ENCODE measurements at places on chromosomes 2 and 18. TPM values are rescaled to one million over a fixed set of nuclear protein-coding genes. Genes with fewer than 3 reads are reported as not detected.

DNA sequence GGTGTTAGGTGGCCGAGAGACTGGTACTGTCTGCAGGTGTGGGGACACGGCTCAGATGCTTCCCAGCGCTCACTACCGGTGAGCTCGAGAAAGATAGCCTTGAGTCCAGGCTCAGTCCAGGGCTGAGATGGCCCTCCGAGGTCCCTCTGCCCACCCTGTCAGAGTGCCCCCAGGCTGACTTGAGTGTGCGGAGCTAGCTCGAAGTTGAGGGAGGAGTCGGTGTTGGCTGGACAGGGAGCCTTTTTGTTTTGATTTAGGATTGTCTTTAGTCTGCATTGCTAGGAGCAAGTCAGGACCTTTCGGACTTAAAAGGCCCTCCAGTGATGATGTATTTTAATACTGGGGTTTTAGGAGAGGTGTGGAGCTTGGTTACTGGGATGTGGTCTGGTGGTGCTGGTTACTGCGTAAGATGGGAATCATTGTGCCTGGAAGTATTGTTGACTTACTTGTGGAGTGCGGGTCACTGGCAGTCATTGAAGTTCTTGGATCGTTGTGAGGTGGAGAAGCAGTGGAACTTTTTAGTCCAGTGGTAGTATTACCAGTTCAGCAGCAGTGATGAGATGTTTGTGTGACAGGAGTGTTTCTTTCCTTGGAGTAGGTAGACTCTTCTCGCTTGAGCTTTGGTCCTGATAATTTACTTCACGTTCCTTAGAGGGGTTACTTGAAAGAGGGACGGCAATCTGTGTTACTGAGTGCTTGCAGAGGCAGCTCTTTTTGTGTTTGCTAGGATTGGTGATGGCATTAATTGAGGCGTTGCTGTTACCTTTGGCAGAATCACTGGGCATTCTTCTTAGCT lies 633 bp downstream of the KIAA1328 start:
- peak; percentile 18 for DNase-seq

DNA sequence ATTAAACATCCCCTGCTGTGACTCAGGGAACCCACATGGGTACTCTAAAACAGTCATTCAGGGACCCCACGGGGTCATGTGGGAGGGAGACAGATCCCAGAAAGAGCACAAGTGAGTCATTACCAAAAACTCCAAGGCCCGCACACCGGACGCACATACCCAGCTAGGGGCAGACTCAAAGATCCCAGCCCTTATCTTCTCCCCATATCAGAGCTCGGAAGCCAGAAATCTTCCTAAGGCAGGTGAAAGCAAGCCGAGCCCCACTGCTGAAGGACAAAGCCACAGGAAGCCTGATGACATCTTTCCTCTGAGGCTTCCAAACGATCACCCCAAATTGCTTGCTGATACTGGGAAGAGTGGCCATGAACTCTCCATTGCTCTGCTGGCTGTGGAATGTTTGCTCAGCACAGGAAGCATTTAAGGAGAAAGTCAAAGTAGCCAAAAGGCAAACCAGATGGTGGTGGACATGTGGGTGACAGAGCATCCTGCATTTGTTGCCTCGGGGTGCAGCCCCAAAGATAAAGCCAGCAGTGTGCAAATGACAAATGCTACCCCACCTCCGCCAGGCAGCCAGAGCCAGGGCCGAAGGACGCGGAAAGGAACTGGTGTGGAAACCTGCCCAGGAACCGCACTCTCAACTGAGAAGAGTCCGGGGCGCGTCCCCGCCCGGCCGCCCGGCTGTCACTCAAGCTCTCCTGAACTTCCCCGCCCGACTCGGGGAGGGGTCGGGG lies 784 bp downstream of the ACTR1B start:
- peak; percentile 63 for DNase-seq

GRCh38 chr2:46813020-46813415 lies 102.6 kb downstream of the MCFD2 start:
- DNase-seq: peak; percentile 58

DNA sequence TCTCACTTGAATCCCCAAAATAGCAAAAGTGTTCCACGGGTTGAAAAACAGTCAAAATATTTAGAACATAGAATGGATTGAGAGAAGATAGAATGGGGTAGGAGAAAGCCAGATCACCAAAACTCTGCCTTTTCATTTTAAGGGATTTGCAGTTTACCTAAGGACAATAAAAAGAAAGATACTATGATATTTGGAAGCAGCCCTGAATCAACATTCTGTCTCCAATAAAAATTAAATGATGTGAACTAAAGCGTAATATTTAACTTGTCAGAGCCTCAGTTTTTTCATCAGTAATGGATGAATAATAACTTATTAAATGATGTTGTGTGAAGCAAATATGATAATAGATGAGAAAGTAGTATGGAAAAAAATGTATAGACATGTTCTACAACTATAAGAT lies 100.2 kb upstream of the REG3G start:
- DNase-seq: no peak

DNAJC27 gene
- 10.6 TPM for total RNA-seq

DNA sequence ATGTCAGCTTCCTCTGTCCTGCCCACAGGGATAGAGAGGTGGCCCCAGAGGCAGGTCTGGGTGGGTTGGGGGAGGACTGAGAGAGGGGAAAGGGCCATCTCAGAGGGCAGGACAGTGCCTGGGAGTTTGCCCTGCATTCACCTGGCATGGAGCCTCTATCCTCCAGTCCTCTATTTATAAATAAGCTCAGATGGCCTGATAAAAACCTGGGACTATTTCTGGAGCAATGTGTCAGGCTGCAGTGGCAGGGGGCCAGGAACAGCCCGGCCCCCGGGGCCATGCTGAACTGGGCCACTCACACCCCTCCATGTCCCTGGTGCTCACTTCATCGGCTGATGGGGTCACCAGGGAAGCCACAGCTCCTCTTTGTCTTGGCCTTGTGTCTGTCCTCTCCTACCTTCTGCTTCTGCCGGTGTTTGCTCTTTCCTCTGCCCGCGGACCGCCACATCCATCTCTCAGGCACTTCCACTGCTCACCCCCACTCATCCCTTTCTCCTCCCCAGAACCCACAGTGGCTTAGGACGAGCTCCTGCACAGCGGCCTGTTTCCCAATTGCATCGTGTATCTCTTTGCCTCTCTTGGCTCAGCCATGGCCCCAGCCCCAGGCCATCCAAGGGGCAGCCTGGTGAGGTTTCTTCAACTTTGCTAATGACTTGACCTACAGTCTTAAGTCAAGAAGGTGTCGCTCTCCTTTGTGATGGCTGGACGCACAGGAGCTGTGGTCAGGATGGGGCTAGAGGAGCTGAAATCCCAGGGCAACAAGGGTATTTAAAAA lies 38.8 kb downstream of the SCTR start:
- DNase-seq: no peak

- no peak for DNase-seq
These were observed 328.9 kb upstream of the CHAC2 start for GRCh38 chr2:53438692-53439091.

RGPD3 gene
- total RNA-seq: 0.09 TPM

CFAP65 gene
- total RNA-seq: not detected

- DNase-seq: no peak
These were observed 7.8 kb downstream of the FOSL2 start for GRCh38 chr2:28400419-28400818.

WNT10A gene
- total RNA-seq: 53.2 TPM

- no peak for DNase-seq
These were observed at the start of gene OTOF for GRCh38 chr2:26477911-26478253. Gene OTOF (minus strand): TSS chr2:26478124.

TMEM37 gene
- total RNA-seq: 13.6 TPM

MYCN gene
- 69.1 TPM for total RNA-seq

- no peak for DNase-seq
These were observed 116.9 kb upstream of the FHL2 start for GRCh38 chr2:105515581-105516415.

- DNase-seq: no peak
These were observed 267.0 kb downstream of the ERBB4 start for GRCh38 chr2:212271583-212271982.

- DNase-seq: no peak
These were observed 20.6 kb downstream of the ERMN start for GRCh38 chr2:157304811-157305722.

- no peak for DNase-seq
These were observed 807.0 kb downstream of the SLC4A3 start for GRCh38 chr2:220434385-220434784.

DNA sequence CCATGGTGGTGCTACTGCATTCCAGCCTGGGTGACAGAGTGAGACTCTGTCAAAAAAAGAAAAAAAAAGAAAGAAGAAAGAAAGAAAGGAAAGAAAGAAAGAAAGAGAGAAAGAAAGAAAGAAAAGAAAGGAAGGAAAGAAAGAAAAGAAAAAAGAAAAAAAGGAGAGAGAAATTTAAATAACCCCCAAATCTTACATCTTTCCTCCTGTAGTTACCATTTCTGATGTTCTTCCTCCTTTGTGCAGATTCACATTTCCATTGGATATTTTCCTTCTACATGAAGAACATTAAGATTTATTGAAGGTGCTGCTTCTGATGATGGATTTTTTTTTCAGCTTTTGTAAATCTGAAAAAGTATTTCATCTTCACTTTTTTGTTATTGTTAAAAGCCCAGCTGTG lies 97.4 kb upstream of the TGFA start:
- DNase-seq: no peak

DNA sequence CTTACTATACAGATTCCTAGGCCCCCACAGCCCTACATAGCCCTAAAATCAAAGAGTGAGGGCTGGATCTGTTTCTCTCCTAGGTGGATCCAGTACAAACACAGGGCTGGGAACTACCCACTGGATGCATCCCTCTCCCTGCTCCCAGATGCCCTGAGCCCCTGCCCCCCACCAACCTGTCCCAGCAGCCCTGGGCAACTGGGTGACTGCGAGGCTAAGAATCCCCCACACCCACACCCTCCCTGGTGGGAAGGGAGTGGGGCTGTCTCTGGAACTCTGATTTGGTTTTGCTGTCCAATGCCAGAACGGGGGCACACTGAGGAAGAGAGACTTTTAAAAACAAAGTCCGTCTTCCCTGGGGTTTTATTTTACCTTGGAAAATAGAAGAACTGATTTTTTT lies 113.1 kb downstream of the SMAD7 start:
- no peak for DNase-seq

- no peak for DNase-seq
These were observed 22.2 kb upstream of the ASNSD1 start for GRCh38 chr2:189639007-189639609.

TRIM43 gene
- not detected for total RNA-seq

GRCh38 chr2:75012080-75012479 lies 53.6 kb downstream of the POLE4 start:
- no peak for DNase-seq

GREB1 gene
- 22.9 TPM for total RNA-seq

DNA sequence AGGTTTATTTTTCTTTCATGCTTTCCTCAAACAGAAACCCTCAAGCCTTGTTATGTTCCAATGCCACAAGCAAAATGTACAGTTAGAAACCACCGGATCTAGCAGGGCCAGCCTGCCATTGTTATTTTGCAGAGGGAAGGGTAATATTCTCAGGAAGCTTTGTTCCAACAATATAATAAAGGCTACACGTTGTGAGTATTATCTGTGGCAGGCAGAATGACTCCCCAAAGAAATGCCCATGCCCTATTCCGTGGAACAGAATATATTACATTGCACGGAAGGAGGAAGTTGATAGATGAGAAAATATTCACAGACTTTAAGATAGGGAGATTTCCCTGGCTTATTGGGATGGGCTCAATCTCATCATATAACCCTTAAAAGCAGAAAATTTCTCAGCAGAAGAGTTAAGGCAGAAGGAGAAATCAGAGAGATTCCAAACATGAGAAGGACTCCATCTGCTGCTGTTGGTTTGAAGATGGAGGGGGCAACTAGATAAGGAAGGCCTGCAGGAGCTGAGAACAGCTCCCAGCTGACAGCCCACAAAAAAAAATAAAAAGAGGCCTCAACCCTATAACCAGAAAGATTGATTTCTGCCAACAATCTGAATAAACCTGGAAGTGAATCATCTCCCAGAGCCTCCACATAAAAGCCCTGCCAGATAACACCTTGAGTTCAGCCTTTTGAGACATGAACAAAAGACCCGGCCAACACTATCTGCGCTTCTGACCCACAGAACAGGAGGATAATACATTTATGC lies 466.6 kb downstream of the LPIN1 start:
- no peak for DNase-seq

Measured in mesothelial cell of epicardium (in vitro differentiated cells).